Spinal cord (tissue), 10 donors: ENCODE measurements at places on chromosomes 5 and 9. TPM values are rescaled to one million over a fixed set of nuclear protein-coding genes. Genes with fewer than 3 reads are reported as not detected.

- no peak for DNase-seq
Observed at GRCh38 chr5:14414656-14415023, 167.0 kb upstream of the OTULINL start.

- DNase-seq, result no peak
Observed at GRCh38 chr5:35672995-35673394, 55.3 kb downstream of the SPEF2 start.

GRCh38 chr5:132526290-132526973 is 16.9 kb downstream of the IL5 start:
- no peak for DNase-seq

GRCh38 chr9:88925481-88925880 is 65.8 kb upstream of the S1PR3 start:
- DNase-seq, result no peak

DNA sequence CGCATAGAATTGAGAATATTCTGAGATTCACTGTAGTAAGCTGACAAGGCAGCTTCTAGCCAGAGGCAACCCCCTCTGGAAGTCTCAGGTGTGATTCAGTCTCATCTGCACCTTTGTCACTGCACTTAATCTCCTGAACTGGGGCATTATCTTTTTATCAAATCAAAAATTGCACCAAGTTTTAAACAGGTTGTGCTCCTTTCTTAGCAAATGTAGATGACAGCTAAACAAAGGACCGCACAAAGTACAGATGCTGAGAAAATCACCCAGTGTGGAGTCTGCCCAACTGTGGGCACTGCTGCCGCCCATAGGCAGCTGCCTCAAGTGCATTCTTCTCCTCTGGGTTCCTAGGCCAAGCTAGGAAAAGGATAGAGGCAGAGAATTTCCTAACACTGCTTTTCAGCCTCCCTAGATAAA is 51.1 kb downstream of the STARD4 start:
- DNase-seq, result peak; percentile 28

GRCh38 chr5:105413406-105413990 is 1850.9 kb upstream of the NUDT12 start:
- no peak for DNase-seq

DNA sequence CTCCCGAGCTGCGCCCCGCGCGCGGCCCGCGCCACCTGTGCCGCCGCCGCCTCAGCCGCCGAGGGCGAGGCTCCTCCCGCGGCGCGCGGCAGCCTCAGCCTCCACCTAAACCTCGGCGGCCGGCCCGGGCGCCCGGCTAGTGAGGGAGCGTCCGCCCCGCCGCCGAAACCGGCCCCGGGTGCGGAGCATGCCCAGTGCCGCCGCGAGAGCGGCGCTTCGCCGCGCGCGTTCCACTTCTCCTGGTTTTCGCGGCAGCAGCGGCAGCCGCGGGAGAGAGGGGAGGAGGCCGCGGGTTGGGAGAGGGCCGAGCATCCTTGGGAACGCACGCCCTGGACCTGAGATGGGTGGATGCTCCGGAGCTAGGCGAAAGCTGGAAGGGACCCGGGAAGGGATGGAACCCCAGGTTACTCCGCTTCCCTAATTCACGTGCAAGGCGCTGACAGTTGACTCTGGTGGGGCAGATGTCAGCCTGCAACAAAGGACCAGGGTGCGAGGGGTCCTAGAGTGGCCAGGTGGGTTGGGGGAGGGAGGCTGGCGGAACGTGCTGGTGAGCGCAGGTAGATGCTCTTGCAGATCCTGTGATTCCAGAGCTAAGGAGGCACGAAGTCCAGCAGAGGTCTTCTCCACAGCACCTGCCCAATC is at the start of gene CTNND2:
TSS of gene CTNND2 (minus strand) at position 182 of the 642 bp plus-strand sequence. CDS start 593 bp downstream, outside the sequence.
- peak; percentile 96 for DNase-seq

DNA sequence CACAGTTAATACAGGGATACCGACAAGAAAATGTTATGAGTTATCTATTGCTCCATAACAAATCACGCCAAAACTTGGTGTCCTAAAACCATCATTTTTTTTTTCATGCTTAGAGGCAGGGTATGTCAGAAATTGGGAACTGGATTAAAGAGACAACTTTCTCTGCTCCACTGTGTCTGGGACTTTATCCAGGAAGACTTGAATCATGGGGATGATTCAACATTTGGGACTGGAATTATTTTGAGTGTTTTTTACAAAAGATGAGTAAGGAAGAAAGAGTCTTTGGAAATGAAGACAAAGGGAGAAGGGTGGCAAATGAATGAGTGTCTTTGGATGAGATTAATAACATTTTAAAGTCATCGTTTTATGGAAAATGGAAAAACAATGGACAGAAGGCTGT is 1883.7 kb upstream of the C9orf72 start:
- no peak for DNase-seq

- no peak for DNase-seq
Observed at GRCh38 chr5:116415989-116416388, 158.6 kb downstream of the SEMA6A start.

- no peak for DNase-seq
Observed at GRCh38 chr5:25160891-25161290, 516.1 kb upstream of the CDH10 start.

WDR38 gene
- 10.8 TPM for polyA plus RNA-seq

- no peak for DNase-seq
Observed at GRCh38 chr5:3715062-3715461, 119.4 kb downstream of the IRX1 start.

SPATA31D4 gene
- polyA plus RNA-seq, result not detected

DNA sequence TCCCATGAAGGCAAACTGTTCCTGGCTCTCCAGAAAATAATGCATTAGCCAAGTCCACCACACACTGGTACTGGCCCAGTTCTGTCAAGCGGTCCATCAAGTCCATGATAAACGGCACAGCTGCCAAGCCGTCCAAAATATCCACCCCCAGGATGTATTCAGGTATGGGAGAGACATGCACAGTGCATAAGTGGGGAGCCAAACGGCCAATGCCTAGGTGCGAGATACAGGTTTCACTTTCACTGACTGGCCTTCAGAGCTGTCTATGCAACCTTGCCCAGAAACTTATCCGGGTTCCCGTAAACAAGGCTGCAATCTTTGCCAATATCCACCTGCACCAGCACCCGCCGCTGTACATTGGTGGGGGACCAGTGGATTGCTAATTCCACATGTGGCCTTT is 795.8 kb downstream of the EFNA5 start:
- DNase-seq, result no peak

DNA sequence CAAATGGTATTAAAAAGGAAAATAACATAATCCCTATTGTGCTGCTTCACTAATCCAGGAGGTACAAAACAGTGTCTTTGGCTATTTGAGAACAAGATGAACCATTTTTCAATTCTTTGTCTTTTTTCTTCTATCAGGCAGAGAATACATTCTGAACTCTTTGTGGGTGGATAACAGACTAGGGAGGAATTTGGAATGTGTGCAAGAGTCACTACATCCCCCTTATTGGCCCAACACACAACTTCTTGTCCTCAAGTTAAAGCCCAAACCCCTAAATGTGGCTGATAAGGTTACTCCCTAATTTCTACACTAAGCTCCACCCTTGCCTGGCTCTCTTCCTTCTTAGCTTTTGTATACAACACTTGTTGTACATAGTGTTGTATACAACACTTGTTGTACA is 342.7 kb upstream of the RFX3 start:
- DNase-seq, result no peak

GRCh38 chr5:164119806-164120447 is 614.5 kb downstream of the MAT2B start:
- no peak for DNase-seq

- no peak for DNase-seq
Observed at GRCh38 chr5:151947931-151948608, 23.4 kb upstream of the GLRA1 start.

ITK gene
- 0.51 TPM for polyA plus RNA-seq

DNA sequence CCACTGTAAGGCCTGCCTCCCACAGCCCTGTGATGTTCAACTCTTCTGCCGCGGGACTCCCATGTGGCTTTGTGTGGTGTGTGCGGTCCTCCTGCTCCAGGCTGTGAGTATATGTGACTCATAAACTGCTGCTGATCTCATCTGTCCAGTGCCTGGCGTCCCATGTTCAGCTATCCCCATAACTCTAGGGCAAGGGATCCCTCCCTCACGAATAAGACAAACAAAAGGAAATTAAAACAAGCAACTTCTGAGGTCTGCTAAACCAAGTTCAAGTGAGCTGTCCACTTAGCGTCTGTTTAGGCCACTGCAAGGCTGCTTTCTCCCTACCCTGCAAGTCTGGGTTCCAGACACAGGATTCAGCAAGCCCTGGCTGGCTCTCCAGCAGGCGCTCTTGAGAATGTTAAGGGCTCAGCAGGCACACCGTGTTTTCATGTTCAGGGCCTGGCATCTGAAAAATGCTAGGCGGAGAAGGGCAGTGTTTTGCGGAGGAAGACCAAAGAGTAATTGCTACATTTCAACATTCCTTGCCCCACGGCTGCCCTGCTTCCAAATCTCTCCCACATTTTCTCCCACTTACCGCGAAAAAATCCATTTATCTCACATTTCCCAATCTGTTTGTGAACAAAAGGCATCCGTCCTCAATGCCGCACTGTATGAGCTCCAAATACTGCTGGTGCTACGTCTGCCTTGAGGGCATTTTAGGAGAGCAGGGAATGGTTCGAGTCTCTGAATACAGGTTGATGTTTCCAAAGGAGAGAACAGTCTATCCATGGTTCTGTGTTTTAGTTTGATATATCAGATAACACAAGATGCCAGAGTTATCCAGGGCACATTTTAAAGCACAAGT is 280.2 kb downstream of the SEMA5A start:
- no peak for DNase-seq

DNA sequence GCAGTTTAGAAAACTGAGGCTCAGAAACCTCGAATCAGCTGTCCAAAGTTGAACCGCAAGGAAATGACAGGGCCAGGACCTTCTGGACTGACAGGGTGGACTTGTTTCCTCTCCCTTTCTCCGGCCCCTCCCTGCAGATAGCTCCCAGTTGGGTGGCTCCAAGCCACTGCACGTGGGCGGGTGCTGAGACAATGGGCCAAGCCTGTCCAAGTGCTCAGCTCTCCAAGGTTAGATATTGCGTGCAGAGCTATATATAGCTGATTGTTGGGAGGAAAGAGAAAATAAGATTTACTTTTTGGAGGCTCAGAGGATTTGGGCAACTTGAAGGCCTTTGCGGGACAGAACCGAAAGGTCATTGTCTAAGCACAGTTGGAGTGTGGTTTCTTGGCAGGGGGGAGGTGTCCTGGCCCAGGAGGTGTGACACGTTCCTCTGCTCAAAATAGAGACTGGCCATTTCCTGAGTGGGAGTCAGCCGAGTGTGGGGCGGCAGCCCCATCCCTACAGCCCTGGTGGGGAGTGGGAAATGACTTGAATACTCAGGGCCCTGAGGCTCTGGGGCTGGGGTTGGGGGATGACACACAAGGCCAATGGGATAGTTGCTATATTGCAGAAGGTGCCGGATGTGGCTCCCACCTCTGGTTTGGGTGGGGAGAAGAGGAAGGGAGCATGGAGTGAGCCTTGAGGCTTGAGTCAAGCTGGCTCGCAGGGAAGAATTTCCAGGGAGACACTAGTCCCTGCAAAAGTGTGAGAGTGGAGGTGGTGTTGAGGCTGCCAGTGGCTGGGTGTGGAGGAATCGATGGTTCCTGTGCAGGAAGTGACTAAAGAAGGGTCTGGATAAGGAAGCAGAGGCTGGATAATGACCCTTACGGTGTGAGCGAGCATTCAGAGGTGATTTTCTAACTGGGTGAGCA is 44.4 kb upstream of the SMAD5 start:
- no peak for DNase-seq

- no peak for DNase-seq
Observed at GRCh38 chr5:36889264-36889663, 12.7 kb downstream of the NIPBL start.

DNA sequence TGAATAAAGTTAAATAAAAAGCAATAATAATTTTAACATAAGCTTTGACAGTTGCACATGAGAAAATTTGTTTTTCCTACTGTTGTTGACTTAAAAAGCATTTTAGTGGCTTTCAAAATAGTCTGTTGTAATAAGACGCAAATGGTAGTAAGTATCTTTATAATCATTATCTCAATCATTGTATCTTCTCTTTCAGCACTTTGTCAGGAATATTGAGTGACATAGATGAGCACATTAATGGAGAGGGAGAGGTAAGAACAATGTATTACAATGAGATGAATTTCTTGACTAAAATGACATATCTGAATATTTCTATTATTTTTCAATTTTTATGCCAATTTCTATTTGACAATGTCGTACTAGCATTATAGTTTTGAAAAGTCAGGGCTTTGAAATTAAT is 193.9 kb upstream of the MRPS30 start:
- no peak for DNase-seq

DNA sequence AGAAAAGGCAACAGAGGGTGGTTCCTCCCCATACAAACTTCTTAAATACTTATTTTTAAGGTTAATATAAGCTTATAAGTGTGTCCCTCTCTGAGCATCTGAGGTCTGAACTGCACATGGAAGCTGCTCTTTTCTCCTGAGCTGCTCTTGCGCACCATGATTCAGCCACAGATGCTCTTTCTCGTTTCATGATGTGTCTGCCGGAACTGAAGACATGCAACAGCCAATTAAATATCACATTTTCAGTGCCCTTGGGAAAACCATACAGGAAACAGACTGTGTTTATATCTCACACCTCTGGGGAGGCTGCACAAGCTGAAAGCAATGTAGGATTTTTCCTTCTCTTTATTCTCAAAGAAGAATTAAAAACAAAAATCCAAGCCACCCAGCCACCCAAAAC is 96.8 kb upstream of the NREP start:
- no peak for DNase-seq

GRCh38 chr5:157387683-157388093 is 72.3 kb upstream of the NIPAL4 start:
- DNase-seq, result peak; percentile 53

- DNase-seq, result no peak
Observed at GRCh38 chr5:158079097-158079496, 220.2 kb upstream of the CLINT1 start.

PCDHGB6 gene
- 22.0 TPM for polyA plus RNA-seq

DNA sequence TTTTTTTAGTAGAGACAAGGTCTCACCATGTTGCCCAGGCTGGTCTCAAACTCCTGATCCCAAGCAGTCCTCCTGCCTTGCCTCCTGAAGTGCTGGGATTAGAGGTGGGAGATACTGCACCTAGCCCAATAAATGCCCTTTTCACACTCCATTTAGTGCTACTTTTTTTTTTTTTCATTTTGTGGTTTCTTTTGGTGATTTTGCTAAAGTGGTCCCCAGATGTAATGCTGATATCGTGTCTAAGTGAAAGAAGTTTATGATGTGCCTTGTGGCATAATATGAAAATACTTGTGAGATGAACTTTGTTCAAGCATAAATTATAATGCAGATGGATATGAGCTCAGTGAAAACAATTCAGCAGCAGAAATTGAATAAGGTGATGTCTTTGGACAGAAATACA is 227.4 kb downstream of the ARHGAP26 start:
- no peak for DNase-seq

DNA sequence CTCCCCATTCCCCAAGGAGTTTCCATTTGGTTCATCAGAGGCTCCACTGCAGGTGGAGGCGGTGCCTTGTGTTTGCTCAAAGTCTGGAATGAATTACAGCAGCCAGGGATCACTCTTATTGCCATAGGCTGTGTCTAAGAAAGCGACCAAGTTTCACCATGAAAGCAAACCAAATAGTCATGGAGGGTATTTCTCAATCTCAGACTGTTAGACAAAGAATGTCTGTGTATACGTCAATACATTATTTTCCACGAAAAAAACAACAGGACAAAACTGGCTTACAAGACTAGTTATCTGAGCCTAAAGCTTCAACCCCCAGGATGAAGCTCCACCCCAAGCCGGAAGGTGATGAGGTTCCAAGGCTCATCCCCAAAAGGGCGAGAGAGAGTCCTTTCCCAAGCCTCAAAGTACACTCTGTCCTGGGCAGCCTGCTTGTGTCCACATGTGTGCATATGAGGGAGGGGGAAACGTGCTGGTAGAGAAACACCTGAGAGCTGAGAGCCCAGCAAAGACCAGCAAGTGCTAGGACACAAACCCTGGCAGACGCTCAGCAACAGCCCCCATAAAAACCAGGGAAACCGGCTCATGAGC is 4.3 kb downstream of the B4GALT1 start:
- DNase-seq, result no peak
